ENCODE measurements at places on chromosomes 12 and 14.

DNA sequence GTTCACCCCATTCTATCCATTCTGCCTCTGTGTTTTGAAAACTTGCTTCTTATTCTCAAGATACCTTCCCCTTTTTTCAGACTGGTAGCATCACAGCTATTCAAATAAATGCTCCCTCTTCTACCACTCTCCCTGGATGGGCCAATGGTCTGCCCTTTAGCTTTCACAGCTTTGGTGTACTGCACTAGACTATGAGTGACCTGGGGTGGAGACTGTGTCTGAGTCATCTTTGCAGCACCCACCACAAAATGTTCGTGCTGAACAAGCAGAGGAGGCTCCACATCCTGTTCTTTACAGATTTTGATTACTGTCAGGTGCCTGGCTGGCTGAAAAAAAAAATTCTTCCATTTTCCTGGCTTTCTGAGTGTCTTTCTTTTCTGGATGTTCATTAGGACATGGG lies 1104.1 kb upstream of the TMEM132C start:
- no peak for DNase-seq

GRCh38 chr14:20489093-20489994 lies 16.0 kb upstream of the RNASE10 start:
- no peak for DNase-seq

DNA sequence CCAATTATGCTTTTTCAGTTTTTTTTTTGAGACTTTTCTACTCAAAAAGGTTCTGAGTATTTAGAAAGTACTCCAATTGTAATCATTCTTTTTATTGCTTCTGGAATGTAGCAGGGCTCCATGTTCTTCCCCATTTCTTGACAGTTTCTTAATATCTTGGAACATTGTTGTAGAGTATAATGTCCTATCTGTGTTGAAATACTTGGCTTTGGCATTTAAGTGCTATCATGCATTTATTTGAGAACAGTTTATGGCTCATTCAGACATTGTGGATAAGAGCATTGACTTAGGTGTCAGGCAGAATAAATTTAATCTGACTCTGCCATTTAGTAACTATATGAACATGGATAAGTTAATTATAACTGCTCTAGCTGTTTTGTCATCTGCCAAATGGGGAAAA lies 28.3 kb downstream of the ADIPOR2 start:
- DNase-seq, result no peak

GRCh38 chr12:123945287-123946151 lies 27.1 kb downstream of the CCDC92 start:
- no peak for DNase-seq

GRCh38 chr14:68168460-68169109 lies 349.0 kb downstream of the RAD51B start:
- no peak for DNase-seq

GRCh38 chr14:104530646-104531045 lies 48.9 kb upstream of the C14orf180 start:
- DNase-seq, result no peak

DNA sequence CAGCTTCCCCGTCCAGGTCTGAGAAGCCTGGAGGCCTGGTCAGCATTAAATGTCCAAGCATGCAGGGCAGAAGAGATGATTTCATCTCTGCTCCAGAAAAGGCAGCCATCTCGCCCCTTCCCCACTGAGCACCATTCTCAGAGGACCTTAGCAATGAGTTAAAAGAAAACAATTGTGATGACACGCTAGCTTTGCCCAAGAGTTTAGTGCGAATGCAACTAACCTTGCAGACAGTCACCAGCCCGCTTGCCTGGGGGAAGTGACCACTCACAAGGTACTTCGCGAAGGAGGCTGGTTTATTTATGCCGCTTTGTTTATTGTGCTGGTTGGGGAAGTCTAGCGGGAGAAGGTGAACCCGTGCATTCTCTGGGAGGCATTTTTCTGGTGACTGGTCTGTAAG lies 170.7 kb downstream of the RBM19 start:
- DNase-seq, result no peak

DNA sequence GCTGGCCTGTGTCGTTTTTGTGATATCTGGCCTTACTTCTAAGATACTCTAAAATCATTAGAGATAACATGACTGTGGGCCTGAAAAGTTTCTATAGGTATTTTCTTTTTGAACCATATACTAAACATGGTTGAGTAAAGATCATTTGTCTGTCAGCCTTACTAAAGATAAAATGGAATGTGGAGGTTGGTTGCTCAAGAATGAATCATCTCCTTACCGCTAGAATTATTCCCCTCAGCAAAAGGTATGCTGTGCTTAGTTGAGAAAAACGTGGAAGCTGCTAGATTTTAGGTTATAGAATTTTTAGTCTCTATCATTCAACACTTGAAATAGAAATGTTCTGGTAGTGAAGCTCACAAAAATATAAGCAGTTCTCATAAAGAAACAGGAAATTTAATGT lies 407.3 kb downstream of the AEBP2 start:
- DNase-seq, result no peak

GRCh38 chr14:57487771-57488170 lies 5.9 kb downstream of the CCDC198 start:
- no peak for DNase-seq

DNA sequence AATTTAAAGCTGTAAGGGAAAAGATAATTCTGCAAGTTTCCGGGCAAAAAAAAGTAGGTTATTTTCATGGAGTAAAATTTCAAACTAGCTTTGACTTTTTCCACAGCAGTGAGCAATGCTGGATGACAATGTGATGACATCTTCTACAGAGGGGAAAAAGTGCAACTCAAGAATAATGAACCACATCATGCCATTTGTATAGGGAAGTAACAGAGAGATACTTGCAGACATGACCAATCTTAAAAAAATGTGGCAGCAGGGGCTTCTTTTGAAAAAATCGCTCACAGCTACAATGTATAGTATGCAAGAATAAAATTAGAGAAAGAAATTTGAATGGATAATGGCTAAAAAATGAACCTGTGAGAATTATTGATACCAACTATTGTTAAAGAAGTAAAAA lies 115.5 kb downstream of the DHRS2 start:
- DNase-seq, result no peak

GRCh38 chr14:67228325-67228984 lies 12.8 kb upstream of the PALS1 start:
- DNase-seq, result no peak

DNA sequence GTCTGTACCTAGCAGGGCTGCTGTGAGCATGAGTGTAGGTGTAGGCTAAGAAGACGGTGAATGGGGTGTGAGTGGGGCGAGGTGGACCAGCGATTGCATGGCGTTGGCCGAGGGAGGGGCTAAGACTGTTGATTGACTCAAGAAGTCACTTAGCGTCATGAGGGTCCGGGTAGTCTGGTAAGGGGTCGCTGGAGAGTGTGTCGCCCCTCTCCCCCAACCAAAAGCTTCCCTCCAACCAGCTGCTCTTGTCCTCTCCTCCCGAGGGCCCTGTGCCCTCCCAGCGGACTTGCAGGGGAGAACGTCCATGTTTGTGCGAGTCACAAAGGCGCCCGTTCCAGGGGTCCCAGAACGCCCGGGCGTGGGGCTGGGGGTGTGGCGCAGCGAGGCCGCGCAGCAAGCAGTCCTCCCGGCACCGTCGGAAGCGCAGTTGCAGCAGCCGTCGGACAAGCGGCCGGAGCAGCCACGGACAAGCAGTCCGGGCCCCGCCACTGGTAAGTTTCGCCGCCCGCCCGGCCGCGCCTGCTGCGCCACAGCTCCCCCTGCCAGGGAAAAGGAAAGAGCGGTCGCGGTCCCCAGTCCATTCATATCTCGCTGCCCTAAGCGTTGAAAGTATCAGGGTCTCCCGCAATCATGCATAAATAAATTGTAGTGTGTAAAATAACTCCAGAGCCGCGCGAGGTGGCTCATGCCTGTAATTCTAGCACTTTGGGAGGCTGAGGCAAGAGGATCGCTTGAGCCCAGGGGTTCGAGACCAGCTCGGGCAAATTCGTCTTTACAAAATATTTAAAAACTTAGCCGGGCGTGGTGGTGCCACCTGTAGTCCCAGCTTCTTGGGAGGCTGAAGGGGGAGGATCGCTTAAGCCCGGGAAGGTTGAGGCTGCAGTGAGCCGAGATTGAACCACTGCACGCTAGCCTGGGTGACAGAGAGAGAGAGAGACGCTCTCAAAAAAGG lies at the start of gene CCDC63:
Gene CCDC63, plus strand, starts transcription at position 373 of the 952 bp plus-strand sequence. CDS start 5,968 bp downstream, outside the sequence.
- peak; percentile 6 for DNase-seq

GRCh38 chr14:55401751-55402150 lies 9.9 kb downstream of the ATG14 start:
- no peak for DNase-seq

GRCh38 chr12:125160281-125160955 lies 95.2 kb downstream of the AACS start:
- no peak for DNase-seq

DNA sequence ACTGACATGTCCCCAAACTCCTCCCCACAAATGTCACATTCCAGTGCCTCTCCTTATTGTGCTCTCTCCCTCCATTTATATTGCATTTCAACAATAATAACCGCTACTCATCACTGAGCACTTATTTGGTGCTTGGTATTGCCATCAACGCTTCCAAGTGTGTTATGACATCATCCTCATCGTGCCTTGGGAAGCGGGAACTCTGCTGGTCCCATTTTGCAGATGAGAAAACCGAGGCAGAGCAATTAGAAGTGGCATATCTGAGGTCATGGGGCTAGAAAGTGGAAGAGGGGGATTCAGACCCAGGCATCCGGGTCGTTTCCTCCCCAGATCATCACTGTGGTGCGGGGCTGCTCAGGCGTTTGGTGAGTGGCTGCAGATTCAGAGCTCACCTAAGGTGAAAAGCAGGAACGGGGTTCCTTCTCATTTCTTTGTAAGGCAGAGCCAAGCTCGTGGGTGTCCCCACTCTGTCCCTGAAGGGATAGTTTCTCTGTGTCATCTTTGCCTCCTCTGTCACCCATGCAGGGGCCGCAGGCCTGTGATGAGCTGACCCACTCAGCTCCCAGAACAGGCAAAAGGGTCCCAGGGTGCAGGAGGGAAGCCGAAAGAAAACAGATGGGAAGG lies 5.5 kb upstream of the FZD10 start:
- no peak for DNase-seq

DNA sequence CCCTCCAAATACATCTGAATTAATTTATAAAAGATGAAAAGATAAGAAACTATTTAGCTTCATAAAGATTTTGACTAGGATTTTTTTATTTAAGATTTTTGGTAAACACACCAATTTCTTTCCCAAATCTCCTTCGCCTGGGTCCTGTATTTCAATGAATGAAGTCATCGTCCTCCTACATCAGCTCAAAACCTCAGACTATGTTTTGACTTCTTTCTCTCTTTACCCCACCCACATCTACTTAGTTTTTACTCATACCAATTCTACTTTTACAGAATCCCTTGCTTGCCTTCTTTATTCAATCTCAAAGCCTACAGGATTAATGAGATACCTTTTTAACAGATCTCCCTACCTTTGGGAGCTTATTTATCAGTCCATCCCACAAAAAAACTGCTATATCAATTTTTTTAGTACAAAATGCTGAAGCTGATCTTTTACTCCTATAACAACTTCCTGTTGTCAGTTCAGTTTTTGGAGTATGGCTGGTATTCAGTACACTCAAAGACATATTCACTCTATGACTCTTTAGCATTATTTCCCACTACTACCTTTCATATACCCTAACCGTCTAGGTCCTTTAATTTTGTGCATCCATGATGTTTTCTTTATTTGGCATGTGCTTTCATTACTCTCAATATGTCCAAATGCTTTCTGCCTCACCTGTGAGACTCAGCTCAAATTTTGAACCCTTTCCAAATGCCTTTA lies 18.7 kb upstream of the CCDC91 start:
- DNase-seq, result no peak

DNA sequence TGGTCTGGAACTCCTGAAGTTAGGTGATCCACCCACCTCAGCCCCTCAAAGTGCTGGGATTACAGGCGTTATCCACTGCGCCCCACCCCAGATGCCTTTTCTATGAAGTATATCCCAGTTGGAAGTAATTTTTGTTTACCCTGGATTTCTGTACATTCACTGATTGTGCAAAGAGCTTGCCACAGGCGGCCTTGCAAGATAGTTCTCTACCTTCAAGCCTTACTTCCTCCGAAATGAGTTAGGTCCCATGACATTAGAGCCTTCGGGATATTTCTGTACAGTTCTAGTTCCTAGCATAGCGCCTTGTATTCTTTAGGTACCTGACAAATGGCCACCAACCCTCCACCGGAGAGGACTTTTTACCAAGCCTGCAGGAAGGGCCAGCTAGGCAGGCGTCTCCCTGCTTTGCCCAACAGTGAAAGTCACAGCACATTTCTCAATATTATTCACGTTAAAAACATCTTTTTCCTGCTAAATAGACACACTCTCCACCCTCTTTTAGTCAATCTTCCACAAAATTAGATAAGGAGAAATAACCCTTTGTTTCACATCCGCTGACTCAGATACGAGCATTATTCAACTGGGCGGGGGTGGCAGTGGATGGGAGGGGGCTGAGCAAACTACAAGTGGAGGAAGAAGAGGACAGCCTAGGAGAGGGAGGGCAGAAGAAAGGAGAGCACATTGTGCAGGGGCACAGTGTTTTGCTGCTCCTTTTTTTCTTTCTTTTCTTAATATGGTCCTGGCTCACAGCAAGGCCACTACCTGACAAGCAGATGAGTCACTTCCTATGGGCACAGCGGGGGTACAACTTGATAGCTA lies 40.0 kb upstream of the CAPRIN2 start:
- no peak for DNase-seq

DNA sequence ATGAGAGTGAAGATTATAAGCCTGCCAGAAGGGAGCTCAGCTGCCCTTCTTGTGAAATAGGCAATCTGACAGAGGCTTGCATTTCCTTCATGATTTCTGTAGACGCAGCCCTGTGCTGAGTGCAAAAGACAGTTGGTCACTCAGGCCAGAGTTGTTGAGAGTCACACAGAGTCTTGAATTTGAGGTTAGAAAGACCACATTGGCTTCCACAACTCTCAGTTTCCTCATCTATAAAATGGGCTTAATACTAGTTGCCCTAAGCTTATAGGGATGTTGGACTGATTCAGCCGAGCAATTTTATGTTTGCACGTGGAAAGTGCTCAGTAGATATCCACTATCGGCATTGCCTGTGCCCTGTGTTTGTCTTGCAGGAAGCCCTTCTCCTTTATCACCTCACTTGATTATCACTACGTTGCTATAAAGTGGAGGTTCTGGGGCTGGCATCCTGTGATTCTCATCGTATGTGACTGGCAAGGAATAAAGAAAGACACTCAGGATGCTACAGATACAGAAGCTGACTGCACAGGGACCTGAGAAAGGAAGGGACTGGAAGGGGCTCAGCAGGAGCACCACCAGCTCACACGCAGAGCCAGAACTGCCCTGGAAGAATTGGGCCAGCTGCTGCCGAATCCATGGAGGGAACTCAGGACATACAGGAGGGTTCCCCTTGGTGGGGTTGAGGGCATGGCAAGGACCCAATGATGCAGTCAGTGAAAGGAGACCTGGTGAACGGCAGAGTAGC lies 19.8 kb upstream of the SERPINA4 start:
- DNase-seq, result no peak

- DNase-seq, result no peak
Observed at GRCh38 chr12:107393043-107393717, 292.4 kb upstream of the PWP1 start.

- DNase-seq, result no peak
Observed at GRCh38 chr14:34678735-34679134, 35.7 kb downstream of the CFL2 start.

GRCh38 chr12:24421759-24422158 lies 472.3 kb upstream of the SOX5 start:
- DNase-seq, result no peak

GRCh38 chr14:92352158-92352985 lies 29.4 kb downstream of the SLC24A4 start:
- peak; percentile 40 for DNase-seq

- no peak for DNase-seq
Observed at GRCh38 chr14:98510392-98510791, 761.6 kb downstream of the BCL11B start.

- no peak for DNase-seq
Observed at GRCh38 chr12:117507548-117507947, 146.1 kb upstream of the NOS1 start.

All from stimulated activated CD4-positive, alpha-beta T cell treated with anti-CD3 and anti-CD28 coated beads, Interleukin-4, amount 100 ng/mL, for 48 hours (primary cell).